ENCODE measurements at places on chromosomes 7 and 10. TPM values are rescaled to one million over a fixed set of nuclear protein-coding genes. Genes with fewer than 3 reads are reported as not detected.

IDE gene
- 22.3 TPM for total RNA-seq

TSPAN12 gene
- total RNA-seq, result 9.6 TPM

C10orf95 gene
- total RNA-seq, result not detected

ACSM6 gene
- not detected for total RNA-seq

GPR15LG gene
- total RNA-seq, result 98.0 TPM

FAM171A1 gene
- total RNA-seq, result 8.6 TPM

SLC39A12 gene
- not detected for total RNA-seq

PKD2L1 gene
- not detected for total RNA-seq

ATP6V1F gene
- 119 TPM for total RNA-seq

GNA12 gene
- 29.5 TPM for total RNA-seq

LRRTM3 gene
- 0.25 TPM for total RNA-seq

CDC14C gene
- not detected for total RNA-seq

CNNM1 gene
- 2.5 TPM for total RNA-seq

IQCE gene
- total RNA-seq, result 5.2 TPM

CDHR1 gene
- 6.4 TPM for total RNA-seq

EFCAB10 gene
- not detected for total RNA-seq

CDNF gene
- total RNA-seq, result 7.4 TPM

TMEM176B gene
- 60.6 TPM for total RNA-seq

PHKG1 gene
- total RNA-seq, result not detected

ERVW-1 gene
- not detected for total RNA-seq

TDRD1 gene
- total RNA-seq, result not detected

CHN2 gene
- total RNA-seq, result 11.0 TPM

PKD1L1 gene
- 0.49 TPM for total RNA-seq

TUBAL3 gene
- not detected for total RNA-seq

ASZ1 gene
- total RNA-seq, result not detected

ATOH7 gene
- not detected for total RNA-seq

All from vagina (tissue), 2 donors.